Muscle of back (tissue), 13 donors: ENCODE measurements at places on chromosomes 6 and 20.

DNA sequence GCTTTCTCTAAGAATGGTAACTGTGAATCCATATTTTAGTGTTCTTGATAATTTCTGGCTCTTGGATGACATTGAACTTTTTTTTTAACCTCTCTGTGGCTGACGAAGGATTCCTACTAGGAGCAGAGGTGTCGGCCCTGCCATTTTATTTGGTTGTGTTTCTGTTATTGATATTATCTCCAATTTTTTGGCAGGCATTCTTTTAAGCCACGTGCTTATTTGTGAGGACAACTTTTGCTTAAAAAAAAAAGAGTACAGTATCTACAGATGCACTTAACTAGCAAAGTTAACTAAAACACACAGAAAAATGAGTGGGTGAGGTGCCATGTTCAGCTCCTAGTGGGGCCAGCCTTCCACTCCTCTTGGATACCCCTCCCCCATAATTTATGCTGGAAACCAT, 1.1 kb downstream of the FANCE start:
- DNase-seq = no peak

- DNase-seq = no peak
These were observed 76.1 kb upstream of the HSF2 start for GRCh38 chr6:122323361-122323760.

- no peak for DNase-seq
These were observed 64.5 kb downstream of the EYA2 start for GRCh38 chr20:46959081-46959692.

GRCh38 chr6:14589175-14589574, 471.6 kb downstream of the CD83 start:
- no peak for DNase-seq

DNA sequence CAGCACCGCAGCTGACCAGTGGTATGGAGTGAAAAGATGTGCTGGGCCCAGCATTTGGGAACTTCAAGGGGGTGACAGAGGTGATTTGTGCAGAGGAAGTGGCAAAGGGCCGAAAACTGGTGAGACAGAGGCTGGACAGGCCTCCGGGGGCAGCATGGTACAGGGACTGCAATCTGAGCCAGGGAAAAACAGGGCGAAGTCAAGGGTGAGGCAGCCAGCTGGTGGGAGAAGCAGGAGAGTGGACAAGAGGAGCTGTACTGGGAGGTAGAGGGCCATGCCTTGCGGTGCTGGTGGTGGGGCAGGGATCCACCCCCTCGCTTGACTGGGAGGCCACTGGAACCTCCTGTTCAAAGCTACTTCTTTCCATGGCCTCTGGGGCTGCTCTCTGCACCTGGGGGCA, 7.3 kb upstream of the GFRA4 start:
- no peak for DNase-seq
